ENCODE measurements at places on chromosomes 5 and 9.

DNA sequence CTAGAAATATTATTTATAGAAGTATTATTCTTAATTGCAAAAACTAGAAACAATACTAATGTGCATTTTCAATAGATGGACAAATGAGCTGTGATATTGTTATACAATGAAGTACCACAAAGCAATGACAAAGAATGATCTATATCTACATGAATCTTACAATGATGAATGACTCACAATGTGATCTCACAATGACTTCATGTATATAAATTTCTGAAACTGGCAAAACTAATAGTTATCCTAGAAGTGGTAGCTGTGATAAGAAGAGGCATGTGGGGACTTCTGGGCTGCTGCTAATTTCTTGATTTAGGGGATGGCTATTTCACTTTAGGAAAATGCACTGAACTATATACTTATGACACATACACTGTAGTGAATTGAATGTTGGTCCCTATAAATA lies 396.0 kb upstream of the ZNF608 start:
- DNase-seq, result no peak

DNA sequence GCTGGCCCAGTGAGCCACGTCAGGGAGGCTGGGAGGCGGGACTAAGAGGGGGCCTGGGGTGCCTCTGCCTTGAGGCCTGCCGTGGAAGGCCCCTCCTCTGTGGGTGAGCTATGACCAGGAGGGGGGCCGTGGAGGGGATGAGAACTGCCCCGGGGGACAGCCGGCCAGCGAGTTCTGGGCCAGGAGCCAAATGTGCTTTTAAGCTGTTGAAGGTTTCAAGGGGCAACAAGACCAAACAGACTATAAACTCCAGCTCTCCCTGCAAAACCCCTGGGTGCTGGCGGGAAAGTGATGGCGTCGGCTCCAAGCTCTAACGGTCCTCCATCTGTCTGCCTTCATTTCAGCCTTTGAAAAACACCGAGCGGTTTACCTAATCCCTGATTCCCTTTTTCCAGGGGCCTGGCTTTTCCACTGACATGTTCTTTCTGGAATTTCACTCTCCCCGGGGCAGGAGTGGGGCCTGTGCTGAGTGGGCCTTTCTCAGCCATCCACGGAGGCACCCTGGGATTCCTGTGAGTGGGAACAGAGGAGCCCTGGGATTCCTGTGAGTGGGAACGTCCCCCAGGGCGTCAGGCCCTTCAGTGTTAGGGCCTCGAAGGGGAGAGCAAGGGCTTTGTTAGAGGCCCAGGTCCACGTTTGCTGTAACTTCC lies 65.6 kb downstream of the COL5A1 start:
- DNase-seq, result no peak

GRCh38 chr9:9352877-9353481 lies 1259.8 kb downstream of the PTPRD start:
- no peak for DNase-seq

- DNase-seq, result no peak
Observed at GRCh38 chr9:76886318-76886717, 19.6 kb downstream of the PRUNE2 start.

- peak; percentile 49 for DNase-seq
Observed at GRCh38 chr9:124941679-124942561, 1.0 kb upstream of the GOLGA1 start.
